ENCODE measurements at places on chromosomes 3 and 15.

DNA sequence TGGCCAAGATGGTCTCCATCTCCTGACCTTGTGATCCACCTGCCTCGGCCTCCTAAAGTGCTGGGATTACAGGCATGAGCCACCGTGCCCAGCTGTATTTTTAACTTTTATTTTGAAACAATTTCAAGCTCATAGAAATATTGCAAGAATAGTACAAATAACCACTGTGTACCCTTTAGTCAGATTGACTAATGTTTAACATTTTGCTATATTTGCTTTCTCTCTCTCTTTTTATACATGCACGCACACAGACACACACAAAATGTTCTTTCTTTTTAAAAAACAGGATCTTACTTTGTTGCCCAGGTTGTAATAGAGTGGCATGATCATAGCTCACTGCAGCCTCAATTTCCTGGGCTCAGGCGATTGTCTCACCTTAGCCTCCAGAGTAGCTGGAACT lies 25.5 kb upstream of the DPPA4 start:
- no peak for DNase-seq

DNA sequence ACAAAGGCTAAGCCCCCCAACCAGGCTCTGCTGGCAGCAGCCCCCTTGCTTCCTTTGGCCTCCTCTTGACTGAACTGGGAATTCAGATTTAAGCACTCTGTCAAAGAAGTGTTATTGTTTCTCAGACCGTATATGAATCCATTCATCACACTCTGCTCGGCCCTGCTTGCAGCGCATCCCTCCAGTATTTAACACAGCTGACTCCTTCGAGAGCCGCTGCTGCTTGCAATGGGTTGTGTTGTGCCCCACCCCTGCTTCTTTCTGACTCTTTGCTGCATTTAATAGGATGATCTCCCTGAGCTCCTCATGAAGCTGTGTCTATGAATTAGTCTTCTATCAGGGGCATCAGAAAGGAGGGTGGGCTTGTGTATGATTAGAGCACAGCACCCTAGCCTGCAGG lies 31.2 kb downstream of the C3orf20 start:
- no peak for DNase-seq

DNA sequence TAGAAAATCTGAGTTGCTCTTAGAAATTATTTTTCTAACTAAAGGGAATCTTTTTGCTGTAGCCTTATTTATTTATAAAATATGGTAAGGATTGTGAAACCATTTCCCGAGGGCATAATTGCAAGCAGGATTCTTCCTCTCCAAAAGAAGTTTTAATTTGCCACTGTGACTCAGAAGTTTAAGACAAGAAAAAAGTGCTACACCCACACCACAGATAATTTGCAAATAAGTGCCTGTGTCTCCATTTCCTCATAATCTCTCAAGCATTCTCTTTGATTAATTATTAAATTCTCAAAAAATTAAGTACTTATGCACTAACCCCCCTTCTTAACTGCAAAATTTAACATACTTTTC lies 43.6 kb downstream of the RASA2 start:
- DNase-seq, result peak; percentile 33

- peak; percentile 75 for DNase-seq
Observed at GRCh38 chr3:25113891-25114290, 314.2 kb upstream of the RARB start.

- DNase-seq, result peak; percentile 28
Observed at GRCh38 chr3:71208211-71209095, 375.1 kb downstream of the FOXP1 start.

- no peak for DNase-seq
Observed at GRCh38 chr3:56113231-56113630, 355.0 kb downstream of the ERC2 start.
